Upper lobe of right lung (tissue), 1 donor: ENCODE measurements at places on chromosomes 6 and 20.
A peak's percentile ranks its signal among the peaks of the same experiment; 100 is the strongest.

GRCh38 chr20:59810449-59811187 is 122.8 kb downstream of the SYCP2 start:
- DNase-seq = no peak

- DNase-seq = no peak
Observed at GRCh38 chr6:154412106-154412820, 55.7 kb upstream of the IPCEF1 start.

- no peak for DNase-seq
Observed at GRCh38 chr20:18662279-18663040, 74.6 kb downstream of the DTD1 start.

DNA sequence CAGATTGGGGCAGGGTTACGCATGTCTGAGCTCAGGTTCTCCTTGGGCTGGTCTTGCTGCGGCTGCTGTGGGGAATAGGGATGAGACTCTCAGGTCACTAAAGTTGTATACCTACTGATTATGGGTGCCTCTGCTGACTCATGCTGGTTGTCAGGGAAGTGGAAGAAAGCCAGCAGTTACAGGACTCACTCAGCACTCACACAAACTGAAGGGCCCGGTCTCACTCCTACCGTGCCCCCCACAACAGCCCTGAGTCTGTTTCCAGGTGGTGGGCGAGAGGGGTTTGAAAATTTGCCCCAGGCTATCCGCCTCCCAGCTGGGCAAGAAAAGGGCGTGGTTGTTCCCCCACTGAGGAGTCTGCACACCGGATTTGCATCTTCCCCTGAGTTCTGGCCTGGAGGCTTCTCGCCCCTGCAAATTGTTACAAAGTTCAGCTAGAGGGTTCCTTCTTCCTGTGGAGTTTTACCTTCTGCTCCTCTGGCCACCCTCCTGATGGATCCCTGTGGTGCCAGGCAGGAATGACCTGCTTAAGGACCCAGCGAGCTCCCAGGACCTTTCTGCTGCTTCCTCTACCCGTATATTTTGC is 659.2 kb downstream of the HDGFL1 start:
- peak; percentile 36 for DNase-seq

- DNase-seq = no peak
Observed at GRCh38 chr20:15616626-15617025, 956.6 kb downstream of the KIF16B start.

GRCh38 chr6:106273087-106273486 is 52.5 kb downstream of the ATG5 start:
- DNase-seq = no peak

GRCh38 chr6:163985040-163985439 is 570.5 kb downstream of the QKI start:
- no peak for DNase-seq

DNA sequence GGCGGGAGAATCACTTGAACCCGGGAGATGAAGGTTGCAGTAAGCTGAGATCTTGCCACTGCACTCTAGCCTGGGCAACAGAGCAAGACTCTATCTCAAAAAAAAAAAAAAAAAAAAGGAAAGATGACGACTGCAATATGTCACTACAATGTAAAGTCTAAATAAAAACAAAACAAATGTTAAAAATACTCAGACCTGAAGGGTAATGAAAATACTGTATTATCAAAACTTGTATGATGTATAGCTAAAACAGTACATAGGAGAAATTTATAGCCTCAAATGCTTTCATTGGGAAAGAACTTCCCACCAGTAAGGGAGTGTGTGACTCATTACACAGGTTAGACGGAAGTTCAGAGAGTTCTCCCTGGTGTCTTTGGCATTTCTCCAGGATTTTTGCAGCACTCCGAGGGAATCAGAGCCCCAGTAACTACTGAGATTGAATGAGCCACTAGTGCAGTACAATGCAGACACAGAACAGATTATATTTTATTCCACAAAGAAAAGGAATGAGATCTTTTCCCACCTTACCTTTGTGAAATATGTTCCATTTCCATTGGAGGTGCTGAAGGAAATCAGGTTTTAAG is 12.5 kb upstream of the RALGAPB start:
- no peak for DNase-seq

GRCh38 chr20:7980332-7981046 is 39.1 kb downstream of the TMX4 start:
- no peak for DNase-seq

GRCh38 chr6:168091381-168092264 is 12.6 kb upstream of the FRMD1 start:
- no peak for DNase-seq

DNA sequence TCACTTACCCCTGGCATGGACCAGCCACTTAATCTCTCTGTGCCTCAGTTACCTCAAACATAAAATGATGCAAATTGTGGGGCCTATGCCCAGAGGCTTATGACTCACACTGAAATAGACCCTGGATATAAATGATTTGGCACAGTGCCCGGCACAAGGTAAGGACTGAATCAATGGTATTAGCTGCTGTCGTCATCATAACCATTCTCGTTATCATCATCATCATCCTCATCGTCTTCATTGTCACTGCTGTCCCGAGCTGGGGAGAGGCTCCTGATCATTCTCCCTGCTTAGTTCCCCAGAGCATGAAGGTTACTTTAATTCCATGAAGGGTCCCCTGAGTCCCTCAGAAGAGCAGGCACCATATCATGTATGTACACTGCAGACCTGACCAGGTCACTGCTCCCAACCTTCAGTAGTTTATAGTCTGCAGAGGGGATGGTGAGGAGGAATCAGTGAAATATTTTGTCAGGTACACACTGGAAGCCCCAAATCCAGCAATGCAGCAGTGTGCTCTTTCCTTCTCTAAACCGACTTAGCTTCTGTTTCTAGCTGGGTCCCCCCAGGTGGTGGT is 149.3 kb downstream of the TAF4 start:
- DNase-seq = no peak
